NCI-H1436 (cell line): ENCODE measurements at places on chromosomes 6 and 20.

GRCh38 chr6:27547157-27548075 is 74.5 kb upstream of the ZNF184 start:
- no peak for DNase-seq

DNA sequence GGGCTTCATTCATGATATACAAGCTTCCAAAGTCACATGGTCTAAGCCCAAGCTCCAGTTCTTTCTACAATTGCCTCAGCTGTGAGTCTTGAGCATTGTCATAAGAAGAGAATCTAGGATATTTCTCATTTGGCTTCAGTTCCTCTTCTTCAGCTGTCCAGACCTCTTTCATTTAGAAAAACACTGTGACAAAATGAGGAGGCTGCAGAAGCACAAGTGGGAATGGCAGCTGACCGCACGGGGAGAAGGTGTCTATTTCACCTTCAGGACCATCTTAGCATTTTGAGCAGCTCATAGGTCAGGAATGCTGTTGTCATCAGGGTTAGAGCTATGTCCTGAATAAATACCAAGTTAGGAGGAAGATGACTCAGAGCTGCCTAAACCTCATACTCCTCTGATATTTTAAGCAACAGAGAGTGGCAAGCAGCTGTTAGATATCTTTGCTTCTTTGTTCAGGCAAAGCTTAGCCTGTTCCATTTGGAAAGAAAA is 390.1 kb upstream of the CITED2 start:
- DNase-seq: no peak

DNA sequence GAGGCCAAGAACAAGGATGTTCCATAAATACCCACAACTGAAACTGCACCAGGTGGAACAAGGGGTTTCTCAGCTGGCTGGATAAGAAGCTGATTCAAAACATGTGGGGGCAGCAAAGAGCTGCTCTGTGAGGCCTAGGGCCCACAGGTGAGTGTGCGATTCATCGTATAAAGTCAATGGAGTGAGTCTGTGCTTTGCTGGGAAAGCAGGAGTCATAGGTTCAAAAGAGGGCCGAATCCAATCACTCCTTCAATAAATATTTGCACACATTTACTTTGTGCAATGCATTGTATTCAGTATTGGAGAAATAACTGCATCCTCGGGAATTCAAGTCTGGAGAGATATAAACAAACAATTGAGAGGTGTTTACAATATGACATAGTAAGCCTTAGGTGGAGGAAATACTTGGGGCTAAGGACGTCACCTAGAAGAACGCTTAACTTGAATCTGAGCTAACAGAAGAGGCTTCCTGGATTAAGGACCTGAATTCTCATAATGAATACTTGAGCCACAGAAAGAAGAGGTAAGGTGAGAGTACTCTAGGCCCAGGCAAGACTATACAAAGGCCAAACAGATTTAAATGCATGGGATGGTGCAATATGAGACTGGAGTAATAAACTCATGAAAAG is 83.7 kb upstream of the TMEM30A start:
- DNase-seq: peak; percentile 11

DNA sequence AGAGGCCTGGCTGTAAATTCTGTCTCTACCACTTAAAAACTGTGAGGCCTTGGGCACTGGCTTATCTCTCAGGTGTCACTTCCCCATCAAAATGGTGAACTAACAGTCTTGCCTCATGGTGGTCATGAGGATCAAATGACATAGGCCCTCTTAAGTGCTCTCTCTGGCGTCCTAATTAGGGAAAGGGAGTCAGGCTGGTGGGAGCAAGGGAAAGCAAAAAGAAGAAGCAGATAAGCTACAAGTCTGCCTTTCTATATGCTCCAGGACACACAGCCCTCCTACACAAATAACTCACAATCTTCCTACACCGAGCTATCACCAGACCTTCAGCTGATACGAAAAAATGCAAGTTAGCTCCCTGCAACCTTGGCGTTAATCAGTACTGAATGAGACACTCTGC is 19.5 kb upstream of the SLC22A16 start:
- no peak for DNase-seq

GRCh38 chr6:126285871-126286365 is 54.0 kb upstream of the CENPW start:
- no peak for DNase-seq

GRCh38 chr20:4665591-4665990 is 56.1 kb upstream of the PRND start:
- no peak for DNase-seq
